ENCODE measurements at places on chromosomes 7 and 10.

GRCh38 chr10:43585046-43585445, 10.6 kb upstream of the ZNF239 start:
- no peak for DNase-seq

- no peak for DNase-seq
Measured at GRCh38 chr10:11401264-11402235, 209.9 kb downstream of the USP6NL start.

- no peak for DNase-seq
Measured at GRCh38 chr7:43658718-43659548, 70.4 kb downstream of the COA1 start.

DNA sequence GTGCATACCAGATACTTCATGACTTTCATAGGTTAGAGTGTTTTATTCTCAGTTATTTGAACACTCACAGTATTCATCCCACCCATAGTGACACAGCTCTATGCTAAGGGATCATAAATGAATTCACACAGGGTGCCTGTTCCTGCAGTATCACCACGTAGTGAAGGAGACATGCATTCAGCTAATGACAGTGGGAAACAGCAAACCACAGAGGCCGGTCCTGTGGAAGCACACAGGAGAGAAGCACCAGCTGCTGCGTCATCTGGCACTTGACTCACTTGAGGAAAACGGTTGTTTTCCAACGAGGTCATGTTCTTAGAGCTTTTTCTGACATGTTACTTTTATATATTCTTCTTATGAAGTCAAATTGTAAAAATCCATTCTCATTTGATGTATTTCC, 73.0 kb downstream of the UBE3C start:
- no peak for DNase-seq

GRCh38 chr7:80916770-80917741, 1.8 kb downstream of the SEMA3C start:
- no peak for DNase-seq

GRCh38 chr7:150317748-150318444, 5.3 kb upstream of the LRRC61 start:
- DNase-seq: no peak

DNA sequence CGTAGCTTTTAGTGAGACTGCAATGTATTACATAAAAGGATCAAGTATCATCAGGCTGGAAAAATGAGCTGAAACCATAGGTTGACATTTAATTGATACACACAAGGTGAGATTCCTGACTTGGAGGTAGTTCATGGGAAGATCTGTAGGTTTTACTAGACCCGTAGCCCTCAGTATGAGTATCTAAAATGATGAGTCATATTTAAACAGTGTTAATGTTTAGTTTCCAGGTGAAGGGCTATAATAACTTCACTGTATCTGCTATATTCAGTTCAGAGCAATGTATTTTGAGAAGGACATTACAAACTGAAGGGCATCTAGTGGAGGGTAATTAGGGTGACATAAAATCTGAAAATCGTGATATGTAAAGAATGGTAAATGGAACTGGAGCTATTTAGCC, 35.0 kb downstream of the ENTPD1 start:
- no peak for DNase-seq

DNA sequence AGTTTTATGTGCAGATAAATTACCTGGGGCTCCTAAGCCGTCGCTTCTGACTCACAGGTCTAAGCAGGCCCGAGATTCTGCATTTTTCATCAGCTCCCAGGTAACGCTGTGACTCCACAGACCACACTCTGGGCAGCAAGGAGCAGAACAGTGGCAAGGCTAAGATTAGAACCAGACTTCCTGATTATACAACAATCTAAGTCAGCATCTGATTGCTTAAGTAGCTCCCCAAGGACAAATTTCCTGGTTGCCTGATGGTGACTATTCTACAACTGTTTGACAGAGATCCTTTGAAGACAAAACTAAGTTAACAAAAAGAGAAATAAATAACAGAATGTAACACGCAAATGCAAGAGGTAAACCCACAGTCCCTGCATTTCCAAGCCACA, 69.0 kb downstream of the CREB3L2 start:
- no peak for DNase-seq

- no peak for DNase-seq
Measured at GRCh38 chr10:20085115-20085514, 268.9 kb downstream of the PLXDC2 start.

DNA sequence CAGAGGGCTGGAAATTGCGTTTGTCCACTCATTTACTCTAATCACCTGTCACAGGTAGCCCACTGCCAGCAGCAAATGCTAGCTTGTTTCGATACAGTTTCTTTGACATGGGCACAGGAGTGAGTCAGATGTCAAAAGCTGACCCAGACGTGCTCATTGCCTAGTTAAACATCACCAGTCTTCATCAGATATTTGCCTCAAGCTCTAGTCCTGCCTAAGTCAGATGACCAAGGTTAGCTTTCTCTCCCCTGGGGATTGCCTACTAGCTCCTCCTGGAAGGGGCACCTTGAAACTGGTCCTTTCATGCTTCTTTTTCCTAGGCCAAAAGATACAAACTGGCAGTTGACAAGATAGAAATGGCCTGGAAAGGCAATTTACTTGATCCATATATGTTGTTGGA, 35.2 kb downstream of the GPAM start:
- no peak for DNase-seq
